Peyer's patch (tissue), 4 donors: ENCODE measurements at places on chromosomes 5 and 9.
A peak's percentile ranks its signal among the peaks of the same experiment; 100 is the strongest.

DNA sequence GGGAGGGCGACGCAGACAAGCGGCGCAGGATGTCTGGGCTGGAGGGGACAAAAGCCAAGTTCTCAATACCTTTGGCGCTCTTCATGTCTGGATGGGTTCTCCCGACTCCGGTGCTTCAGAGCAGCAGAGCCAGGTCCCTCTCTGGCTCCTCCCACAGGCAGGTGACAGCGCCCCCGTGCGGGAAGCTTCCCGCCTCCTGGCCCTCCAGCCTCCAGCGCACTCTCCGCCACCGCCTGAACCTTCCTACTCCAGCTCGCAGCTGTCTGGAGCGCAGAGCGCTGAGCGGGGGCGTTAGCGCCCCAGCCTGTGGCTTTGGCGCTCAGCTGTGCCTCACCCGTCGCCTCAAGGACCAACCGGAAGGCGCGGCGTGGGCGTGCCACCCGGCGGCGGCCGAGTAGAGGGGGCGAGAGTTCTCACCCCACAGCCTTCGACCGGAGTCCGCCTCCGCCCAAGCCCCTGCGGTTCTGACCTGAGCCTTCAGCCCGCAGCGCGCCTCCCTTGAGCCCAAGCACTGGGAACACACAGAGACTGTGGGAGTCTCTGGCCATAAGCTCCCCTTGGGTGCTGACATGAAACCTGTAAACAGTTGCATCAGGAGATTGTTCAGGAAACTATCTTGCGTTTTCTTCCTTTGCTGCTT is at the start of gene SLCO4C1:
Gene SLCO4C1 (minus strand): TSS at position 107 of the 640 bp plus-strand sequence. CDS start 22 bp downstream, at position 85.
- H3K27me3 ChIP-seq = no peaks in the 10 kb centered on the region
- DNase-seq = peak; percentile 69
- peak within 1 kb of the TSS; percentile 53 for H3K4me3 ChIP-seq
- no peaks in the 10 kb centered on the region for H3K36me3 ChIP-seq
- no peaks in the 10 kb centered on the region for H3K4me1 ChIP-seq
- H3K27ac ChIP-seq = no peak within 1 kb of the TSS

- H3K36me3 ChIP-seq = peaks cover 16% of the 10 kb centered on the region
- no peaks in the 10 kb centered on the region for H3K27me3 ChIP-seq
- H3K4me3 ChIP-seq = no peak overlapping the region
- no peak for DNase-seq
Observed at GRCh38 chr5:177300236-177300880, 3.2 kb downstream of the RAB24 start.

- no peaks in the 10 kb centered on the region for H3K36me3 ChIP-seq
- H3K4me1 ChIP-seq = no peaks in the 10 kb centered on the region
- no peak for DNase-seq
- no peak overlapping the region for H3K27ac ChIP-seq
- H3K27me3 ChIP-seq = no peaks in the 10 kb centered on the region
Observed at GRCh38 chr9:126093771-126094170, 232.9 kb upstream of the MVB12B start.

- H3K27me3 ChIP-seq = no peaks in the 10 kb centered on the region
- no peak for DNase-seq
- H3K36me3 ChIP-seq = no peaks in the 10 kb centered on the region
- H3K27ac ChIP-seq = no peak overlapping the region
- no peak overlapping the region for H3K4me3 ChIP-seq
- no peaks in the 10 kb centered on the region for H3K4me1 ChIP-seq
Observed at GRCh38 chr5:65699338-65699737, 22.6 kb downstream of the SGTB start.

DNA sequence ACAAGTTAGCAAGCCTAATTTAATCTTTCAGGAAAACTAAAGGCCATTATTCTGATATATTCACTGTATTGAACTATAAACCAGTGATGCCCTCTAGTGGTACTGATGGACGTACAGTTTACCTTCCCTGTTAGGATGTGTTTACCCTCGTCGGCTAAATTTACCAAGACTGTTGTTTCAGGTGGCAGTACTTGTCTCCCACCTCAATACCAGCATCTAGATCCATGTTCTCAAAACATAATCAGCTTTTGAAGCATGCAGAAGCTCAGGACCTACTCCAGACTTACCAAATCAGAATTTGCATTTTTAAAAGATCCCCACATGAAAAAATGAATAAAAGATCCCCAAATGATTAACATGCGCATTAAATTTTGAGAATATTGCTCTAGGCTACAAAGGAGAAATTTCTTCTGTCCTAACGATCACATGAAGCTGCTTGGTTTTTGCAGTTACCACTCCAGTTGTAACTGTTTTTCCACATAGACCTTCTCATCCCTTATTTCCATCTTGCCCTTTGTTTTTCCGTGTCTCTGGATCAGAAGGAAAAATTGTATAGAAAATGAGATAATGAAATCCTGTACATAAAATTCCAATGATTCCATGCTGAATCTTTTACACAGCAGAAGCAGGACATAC is 3.2 kb upstream of the BAAT start:
- DNase-seq = no peak
- H3K27ac ChIP-seq = no peak overlapping the region
- H3K4me3 ChIP-seq = no peak overlapping the region

DNA sequence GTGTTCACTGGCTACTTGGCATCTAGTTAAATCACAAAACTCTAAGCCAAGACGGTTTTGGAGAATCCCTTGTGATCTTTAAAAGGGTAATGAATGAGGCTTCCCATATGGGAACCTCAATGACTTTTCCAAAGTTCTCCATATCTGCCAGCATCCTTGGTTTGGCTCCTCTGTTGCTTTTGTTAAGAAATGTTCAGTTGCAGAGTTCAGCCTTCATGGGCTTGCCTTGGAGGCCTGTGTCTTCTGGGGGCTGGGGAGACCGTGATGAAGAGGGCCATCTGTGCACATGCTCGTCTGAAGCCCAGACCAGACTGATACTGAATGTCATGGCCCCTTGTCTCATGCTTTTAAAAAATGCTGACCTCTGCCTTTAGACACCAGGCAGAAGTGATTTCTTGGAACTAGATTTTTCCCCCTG is 84.3 kb downstream of the RAI14 start:
- H3K4me3 ChIP-seq = no peak overlapping the region
- H3K36me3 ChIP-seq = no peaks in the 10 kb centered on the region
- no peaks in the 10 kb centered on the region for H3K4me1 ChIP-seq
- H3K27me3 ChIP-seq = no peaks in the 10 kb centered on the region
- no peak for DNase-seq

DNA sequence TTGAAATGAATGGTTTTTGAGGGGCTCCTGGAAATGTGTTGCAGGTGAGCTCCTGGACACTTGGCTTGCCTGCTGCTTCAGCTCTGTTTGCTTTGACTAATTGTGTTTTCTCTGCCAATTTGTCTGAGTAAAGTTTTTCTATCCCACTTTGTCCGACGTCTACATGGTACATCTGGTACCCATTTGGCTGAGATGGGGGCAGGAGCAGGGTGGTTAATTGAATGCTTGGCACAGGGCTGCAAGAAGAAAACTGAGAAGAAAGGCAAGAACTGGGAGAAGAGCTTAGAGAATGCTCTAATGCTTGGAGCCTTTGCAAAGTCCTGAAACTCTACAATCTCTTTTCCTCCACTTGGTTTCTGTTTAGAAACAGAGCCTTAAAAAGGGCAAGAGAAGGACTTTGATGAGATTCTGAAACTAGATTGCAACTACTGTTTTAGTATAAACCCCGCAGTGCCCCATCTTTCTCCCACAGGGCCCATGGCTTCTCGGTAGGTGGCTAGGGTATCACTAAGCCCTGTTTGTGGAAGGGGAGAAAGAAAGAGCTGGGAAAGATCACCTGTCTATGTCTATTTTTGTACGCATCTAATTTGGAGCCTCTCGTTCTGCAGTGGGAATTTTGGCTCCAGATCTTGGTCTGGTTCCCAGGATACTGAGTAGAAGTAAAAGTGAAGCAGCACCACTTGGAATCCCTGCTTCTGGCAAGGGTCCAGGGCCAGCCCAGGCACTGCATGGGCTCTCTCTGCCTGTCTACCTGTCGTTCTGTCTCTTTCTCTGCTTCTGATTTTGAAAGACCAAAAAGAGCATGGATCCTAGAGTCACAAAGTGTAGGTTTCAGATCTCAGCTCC is 214.4 kb downstream of the SEMA6A start:
- no peaks in the 10 kb centered on the region for H3K27me3 ChIP-seq
- H3K27ac ChIP-seq = no peak overlapping the region
- H3K36me3 ChIP-seq = no peaks in the 10 kb centered on the region
- peaks cover 9% of the 10 kb centered on the region for H3K4me1 ChIP-seq
- no peak for DNase-seq

- no peak for DNase-seq
- H3K27ac ChIP-seq = no peak overlapping the region
- H3K27me3 ChIP-seq = no peaks in the 10 kb centered on the region
- H3K36me3 ChIP-seq = no peaks in the 10 kb centered on the region
- H3K4me1 ChIP-seq = no peaks in the 10 kb centered on the region
Observed at GRCh38 chr9:121309833-121310425, 42.0 kb downstream of the GSN start.

DNA sequence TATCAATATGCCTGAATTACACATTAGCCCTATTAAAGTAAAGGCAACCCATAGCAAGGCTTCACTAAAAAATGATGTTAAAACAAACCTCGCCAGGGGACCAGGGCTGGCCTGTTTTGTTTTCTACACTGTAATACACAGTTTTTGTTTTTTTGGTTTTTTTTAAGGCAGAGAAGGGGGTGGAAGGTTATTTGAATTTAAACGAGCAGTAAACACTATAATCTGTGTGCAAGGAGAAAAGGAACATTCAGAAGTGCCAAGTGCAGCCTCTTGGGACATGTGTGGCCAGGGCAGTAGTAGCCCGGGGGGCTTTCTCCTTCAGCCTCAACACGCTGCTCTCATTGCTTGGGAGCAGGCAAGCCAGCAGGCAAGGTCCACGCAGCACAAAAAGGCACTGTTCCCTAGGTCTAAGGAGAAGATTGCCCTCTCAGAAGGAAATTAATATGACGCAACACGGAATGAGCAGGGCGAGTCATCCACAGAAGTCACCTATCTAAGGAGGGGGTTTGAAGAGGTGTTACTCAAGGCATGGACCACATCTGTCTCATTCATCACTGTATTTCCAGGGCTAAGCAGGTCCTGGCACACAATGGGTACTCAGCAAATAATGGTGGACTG is 16.2 kb downstream of the SIL1 start:
- DNase-seq = no peak
- no peaks in the 10 kb centered on the region for H3K27me3 ChIP-seq
- no peaks in the 10 kb centered on the region for H3K36me3 ChIP-seq
- H3K4me1 ChIP-seq = peaks cover 30% of the 10 kb centered on the region
- no peak overlapping the region for H3K27ac ChIP-seq

DNA sequence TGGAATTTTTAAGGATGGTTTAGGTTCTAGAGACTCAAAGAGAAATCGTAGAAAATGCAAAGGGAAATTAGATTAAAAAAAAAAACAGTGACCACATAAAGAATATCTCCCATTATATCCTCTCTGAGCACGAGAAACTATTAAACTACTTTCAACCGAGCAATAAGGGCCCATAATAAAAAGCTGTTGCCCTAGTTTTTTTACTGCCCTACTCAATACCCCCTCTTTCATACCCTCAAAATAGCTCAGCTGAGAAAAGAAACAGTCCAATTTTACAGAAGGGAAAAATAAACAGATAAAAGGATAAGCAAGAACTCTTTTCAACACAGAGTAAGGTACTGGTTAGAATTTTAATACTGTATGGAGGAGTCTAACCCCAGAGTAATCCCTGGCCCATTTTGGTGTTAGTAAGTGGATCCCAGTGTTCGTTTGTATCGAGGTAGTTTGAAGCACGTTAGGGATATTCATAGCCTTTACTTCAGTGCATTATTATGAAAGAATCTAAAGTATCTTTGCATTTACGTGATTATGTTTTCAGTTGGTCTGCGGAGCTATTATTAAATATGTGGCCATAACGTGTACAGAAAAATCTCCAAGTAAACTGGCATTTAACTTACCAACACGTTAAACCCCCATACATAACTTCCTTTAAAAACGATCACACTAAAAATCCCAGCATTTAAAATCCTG is 980 bp upstream of the RHOBTB3 start:
- DNase-seq = no peak
- no peaks in the 10 kb centered on the region for H3K27me3 ChIP-seq
- H3K4me1 ChIP-seq = no peaks in the 10 kb centered on the region
- no peaks in the 10 kb centered on the region for H3K36me3 ChIP-seq
- H3K4me3 ChIP-seq = peak overlapping the region; percentile 93

- H3K4me3 ChIP-seq = no peak overlapping the region
- no peaks in the 10 kb centered on the region for H3K27me3 ChIP-seq
- H3K4me1 ChIP-seq = no peaks in the 10 kb centered on the region
Observed at GRCh38 chr9:89532478-89532877, 34.6 kb upstream of the SEMA4D start.

DNA sequence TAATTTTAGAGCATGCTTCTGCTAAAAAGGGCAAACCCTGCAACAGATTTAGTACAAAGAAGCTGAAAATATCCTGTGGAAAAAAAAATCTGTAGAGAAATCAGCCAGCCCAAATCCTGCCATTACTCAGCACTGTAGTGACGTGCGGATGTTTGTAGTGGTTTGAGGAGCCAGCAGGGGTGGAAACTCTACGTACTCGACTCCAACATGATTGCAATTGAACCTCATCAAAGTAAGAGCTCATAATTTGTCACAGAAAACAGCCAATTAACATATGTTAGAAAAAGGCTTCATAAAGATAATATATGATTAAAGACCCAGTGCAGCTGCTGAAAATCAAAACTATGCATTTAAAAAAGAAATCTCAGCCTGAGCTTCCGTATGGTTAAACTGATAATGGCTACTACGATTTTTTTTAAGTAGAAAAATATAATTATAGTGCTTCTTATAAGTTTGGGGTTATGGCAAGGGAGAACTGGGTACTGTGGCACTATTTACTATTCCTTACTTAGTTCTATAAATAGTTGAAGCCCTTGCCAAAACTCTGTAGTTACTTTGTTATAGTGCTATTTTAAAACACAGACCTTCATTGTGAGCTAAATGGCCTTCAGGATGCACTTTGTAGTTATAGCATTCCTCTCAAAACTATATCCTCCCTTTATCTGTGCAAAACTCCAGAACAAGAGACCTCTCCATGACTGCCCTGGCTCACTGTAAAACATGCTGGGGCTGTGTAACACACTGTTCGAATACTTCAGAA is 49.4 kb downstream of the MEF2C start:
- H3K36me3 ChIP-seq = no peaks in the 10 kb centered on the region
- H3K4me1 ChIP-seq = no peaks in the 10 kb centered on the region
- DNase-seq = peak; percentile 77
- H3K27ac ChIP-seq = peak overlapping the region; percentile 32
- no peak overlapping the region for H3K4me3 ChIP-seq
- H3K27me3 ChIP-seq = no peaks in the 10 kb centered on the region

- peak overlapping the region; percentile 84 for H3K27ac ChIP-seq
- DNase-seq = no peak
- no peaks in the 10 kb centered on the region for H3K27me3 ChIP-seq
Observed at GRCh38 chr9:7799944-7800285, 337 bp upstream of the DMAC1 start.
